ENCODE measurements at places on chromosomes 16 and 17. TPM values are rescaled to one million over a fixed set of nuclear protein-coding genes. Genes with fewer than 3 reads are reported as not detected.

DNA sequence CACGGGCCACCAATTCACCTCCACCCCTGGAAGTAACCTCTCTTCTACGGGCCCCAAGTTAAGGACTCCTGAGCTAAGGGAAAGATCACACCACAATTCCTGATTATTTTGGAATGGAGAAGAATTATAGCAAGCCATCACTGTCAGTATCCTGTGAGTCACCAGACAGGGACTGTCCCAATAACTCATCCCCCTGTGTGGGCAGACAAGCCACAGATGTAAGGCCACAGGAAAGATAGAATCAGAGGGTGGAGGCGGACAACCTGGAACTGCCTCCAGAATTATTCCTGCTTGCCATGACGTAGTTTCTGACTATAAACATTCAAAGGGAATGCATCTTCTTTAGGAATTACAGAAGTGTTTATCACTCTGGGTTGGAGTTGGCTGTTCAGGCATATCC lies 5.8 kb upstream of the MYO1D start:
- H3K36me3 ChIP-seq = no peaks in the 10 kb centered on the region
- peaks cover 5% of the 10 kb centered on the region for H3K4me1 ChIP-seq
- no peaks in the 10 kb centered on the region for H3K27me3 ChIP-seq
- H3K27ac ChIP-seq = no peak overlapping the region

LRRC46 gene
- 0.20 TPM for total RNA-seq

GRCh38 chr17:39903158-39903884 lies 15.1 kb downstream of the GSDMB start:
- H3K4me3 ChIP-seq = no peak overlapping the region
- H3K36me3 ChIP-seq = no peaks in the 10 kb centered on the region
- DNase-seq = no peak
- no peaks in the 10 kb centered on the region for H3K27me3 ChIP-seq

EVPLL gene
- total RNA-seq = not detected

DHRS7C gene
- not detected for total RNA-seq
